NCI-H345 (cell line): ENCODE measurements at places on chromosomes 3 and 15.
A peak's percentile ranks its signal among the peaks of the same experiment; 100 is the strongest.

GRCh38 chr3:53353202-53353601 is 5.9 kb upstream of the DCP1A start:
- DNase-seq, result no peak

DNA sequence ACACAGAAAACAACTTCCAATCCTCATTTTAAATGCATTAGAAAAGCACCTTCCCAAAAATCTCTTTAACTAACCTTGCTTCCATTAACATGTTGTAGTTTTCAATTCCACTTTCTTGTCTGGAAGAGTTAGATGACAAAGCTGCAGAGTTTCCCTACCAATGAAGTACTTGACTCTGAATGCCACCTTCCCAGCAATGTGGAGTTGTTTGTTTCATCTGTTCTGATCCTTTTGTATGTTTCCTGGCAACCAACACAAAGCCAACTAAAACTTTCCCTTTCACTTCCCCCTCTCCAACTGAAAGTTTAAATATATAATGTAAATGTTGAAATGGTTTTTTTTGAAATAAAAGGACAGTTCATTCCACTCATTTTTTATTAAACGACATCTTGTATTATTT is at the start of gene WDR49:
Gene WDR49 (minus strand): TSS at position 183 of the 400 bp plus-strand sequence. CDS start 517 bp downstream, outside the sequence.
- DNase-seq, result peak; percentile 46

DNA sequence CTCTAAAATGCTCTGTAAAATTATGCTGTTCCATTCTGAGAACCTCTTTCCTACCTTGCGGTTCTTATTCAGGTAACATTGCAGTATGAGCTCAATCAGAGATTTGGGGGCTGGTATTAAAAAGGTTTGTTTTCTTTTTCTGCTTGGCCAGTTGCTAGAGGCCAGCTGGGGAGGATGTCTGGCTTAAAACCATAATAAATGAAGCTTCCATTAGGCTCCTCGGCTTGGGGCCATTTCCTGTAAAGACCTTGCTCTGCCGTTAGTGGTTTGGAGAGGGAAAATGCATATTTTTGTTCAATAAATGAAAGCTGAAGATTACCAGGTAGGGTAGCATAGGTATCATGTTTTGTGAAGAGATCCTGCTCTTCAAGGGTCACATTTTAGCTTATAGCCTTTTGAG is 55.2 kb downstream of the MCTP2 start:
- DNase-seq, result no peak

GRCh38 chr3:75180945-75181298 is 483.2 kb upstream of the FRG2C start:
- no peak for DNase-seq

GRCh38 chr3:119413603-119414280 is 49.7 kb downstream of the TMEM39A start:
- DNase-seq, result no peak

DNA sequence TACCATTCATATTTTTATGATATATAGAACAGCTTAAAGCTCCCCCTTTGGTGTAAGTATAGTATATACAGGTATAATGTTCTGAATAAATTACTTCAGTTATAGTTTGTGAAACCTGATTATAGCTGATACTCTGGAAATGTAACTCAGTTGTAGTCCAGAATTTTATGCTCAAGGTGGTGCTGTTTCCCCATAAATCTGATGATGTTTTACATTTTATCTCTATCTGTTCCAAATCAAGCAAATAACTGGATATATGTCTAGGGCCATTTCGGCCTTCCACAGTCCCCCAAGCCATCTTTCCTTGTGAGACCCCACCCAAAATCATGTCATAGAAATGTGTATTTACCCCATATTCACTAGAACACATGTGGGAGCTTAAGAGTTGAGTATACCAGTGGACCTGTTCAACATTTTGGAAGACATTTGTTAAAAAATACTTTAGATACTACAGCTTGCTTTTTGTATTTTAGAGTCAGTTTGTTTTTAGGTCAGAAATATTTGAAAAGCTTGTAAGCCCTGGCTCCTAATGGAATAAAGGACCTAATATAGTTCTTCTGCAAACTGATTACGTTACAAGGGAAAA is 107.1 kb downstream of the ATG7 start:
- peak; percentile 26 for DNase-seq

GRCh38 chr3:171971919-171972514 is 67.4 kb upstream of the FNDC3B start:
- DNase-seq, result no peak

DNA sequence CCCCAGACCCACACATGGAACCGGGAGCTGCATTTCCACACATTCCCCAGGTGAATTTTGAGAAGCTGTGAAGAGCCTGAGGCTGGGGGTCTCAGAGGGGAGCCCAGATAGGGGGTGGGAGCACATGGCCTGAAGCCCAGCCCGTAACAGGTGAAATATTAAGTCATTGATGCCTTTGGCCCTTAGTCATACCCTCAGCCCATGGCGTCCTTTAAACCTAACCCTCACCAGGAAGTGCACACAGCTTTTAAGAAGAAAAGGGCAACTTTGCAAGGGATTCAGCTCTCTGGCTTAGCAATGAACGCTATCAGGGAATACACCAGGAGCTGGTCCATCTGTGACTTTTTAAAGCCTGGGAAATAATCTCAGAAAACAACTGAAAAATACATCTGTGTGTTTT is 40.6 kb downstream of the WNT7A start:
- no peak for DNase-seq

DNA sequence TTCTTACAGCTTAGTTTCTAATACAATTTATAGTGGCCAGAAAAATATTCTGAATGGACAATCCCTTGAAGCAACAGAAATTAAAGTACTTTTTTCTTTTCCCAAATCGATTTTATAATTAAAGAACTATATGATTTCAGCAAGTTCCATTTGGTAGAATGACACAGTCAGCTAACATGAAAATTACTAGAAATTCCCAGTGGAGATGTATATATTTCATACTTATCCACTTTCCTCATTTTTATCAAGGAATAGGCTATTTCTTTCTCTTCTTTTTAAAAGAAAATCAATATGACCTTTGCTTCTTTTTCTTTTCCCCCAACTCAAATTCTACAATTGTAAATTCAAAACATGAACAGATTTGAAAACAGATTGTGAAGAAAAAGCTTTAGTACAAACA is 6.4 kb upstream of the CTNNB1 start:
- DNase-seq, result no peak

GRCh38 chr3:122102191-122102935 is 47.2 kb downstream of the CD86 start:
- no peak for DNase-seq

- no peak for DNase-seq
Observed at GRCh38 chr3:23676093-23676492, 129.7 kb upstream of the UBE2E1 start.

DNA sequence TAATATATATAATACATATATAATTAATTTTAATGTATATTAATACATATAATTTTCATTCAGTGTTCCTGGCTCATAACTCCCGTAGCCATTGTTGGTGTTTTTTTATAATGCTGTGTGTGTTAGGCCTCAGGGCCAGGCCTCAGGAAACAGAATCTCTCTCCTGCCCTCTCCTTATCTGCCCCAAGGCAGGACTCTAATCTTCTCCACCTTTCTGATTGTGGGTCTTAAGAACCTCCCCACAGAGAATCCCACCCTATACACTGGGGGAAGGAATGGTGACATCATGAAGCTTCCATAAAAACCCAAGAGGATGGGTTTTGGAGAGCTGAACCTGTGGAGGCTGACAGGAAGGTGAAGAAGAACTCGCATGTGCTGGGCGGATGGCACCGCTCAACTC is 4.0 kb upstream of the FMN1 start:
- no peak for DNase-seq

DNA sequence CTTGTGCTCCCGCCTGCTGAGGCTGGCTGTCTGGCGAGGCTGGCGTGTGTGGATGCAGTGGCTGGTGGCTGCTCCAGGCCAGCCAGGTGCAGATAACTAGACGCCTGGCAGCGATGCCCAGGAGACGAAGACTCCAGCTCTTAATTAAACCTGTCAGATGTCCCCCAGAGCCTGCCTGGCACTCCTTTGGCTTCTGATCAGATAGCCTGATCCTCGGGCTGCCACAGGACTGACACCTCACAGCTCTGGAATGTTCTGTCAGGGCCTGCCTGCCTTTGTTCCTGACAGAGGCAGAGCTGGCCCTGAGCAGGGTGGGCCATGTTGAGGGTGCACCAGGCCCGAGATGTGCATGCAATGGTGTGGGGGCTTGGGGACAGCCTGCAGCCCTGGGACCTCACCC is 36.5 kb downstream of the PLXNA1 start:
- no peak for DNase-seq

- no peak for DNase-seq
Observed at GRCh38 chr15:64344651-64345294, 11.2 kb downstream of the CSNK1G1 start.

GRCh38 chr3:67481126-67481525 is 173.3 kb downstream of the SUCLG2 start:
- no peak for DNase-seq

DNA sequence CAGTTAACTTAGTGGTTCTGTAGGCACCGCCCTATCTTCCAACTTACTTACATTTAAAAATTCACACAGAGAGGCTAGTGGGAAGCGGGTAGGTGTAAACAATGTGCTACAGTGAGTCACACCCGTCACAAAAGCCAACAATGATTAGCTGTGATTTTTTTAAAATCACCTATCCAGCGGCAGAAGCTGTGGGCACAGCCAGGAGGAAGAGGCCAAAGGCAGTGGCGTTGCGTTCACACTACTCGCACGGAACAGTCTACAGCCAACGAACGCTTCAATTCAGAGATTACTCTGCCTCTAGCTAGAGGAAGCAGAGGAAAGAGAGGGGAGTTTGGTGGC is 2.5 kb upstream of the NLGN1 start:
- no peak for DNase-seq

DNA sequence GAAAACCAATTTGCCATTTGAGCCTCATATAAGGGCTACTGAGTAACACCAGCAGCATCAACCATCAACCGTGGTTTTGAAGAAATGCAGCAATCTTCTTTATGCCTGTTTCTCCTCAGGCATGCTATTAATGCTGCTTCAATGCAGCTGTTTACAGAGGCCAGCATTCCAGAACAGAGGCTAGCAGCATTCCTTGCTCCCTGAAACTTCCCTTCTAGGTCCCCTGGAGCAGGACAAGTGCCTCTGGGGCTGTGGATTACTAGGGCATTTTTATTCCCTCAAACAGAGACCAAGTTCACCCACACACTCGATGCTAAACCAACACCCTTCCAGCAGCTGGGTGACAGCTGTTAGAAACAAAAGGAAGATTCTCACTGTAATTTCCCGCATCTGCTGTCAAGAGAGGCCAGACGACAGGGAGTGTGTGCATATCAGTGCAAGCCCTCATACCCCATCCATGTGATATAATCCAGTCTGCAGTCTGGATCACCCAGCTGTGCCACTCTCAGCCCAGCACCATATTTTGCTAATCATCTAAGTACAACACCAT is 57.5 kb downstream of the HOMER2 start:
- DNase-seq, result no peak

DNA sequence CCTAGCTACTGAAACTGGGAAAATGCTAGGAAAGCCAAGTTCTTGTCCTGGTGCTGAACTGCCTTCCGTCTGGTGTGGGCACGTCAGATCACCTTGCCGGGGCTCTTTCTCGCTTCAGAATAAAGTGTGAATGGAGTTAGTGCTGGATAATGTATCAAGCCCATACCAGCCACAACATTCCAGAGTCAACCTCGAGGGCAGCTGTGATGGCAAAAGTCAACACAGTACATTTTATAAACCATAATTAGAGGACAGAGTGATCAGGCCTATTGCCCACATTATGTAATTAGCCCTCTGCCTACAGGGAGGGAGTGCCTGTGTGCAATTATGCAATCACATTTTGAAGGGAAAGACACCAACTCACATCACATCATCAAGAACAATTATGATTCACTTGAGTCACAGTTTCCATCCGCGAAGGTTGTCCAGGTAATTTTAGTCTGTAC is 165.2 kb downstream of the RORA start:
- no peak for DNase-seq

- DNase-seq, result no peak
Observed at GRCh38 chr3:164890061-164890460, 188.2 kb downstream of the SI start.

DNA sequence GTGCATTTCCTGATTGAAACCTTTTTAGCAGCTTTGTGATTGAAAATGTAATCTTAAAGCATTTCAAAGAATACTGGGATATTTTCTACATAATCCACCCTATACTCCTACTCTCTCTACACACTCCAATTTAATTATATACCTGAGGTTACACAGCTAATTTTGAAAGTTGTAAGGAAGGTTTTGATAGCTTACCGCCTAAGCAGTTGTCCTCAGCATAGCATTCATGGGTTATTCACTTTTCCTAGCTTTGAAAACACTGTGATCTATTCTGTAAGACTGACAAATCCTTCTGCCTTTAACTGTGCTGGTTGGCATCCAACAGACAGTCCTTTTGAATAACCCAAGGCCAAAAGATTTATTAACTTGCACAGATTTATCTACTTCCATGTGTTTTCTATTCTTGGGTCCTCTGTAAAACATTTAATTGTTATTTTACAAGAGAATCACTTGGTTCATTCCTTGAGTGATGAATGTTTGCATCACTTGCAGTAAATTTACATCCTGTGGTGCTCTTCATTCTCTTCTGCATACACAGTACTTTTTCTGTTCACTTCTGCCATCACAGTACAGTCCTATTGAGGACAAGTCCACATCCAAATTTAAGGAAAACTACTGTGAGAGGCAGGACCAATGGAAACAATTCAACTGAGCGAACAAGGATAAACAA is 44.8 kb downstream of the SERPINI1 start:
- peak; percentile 25 for DNase-seq

DNA sequence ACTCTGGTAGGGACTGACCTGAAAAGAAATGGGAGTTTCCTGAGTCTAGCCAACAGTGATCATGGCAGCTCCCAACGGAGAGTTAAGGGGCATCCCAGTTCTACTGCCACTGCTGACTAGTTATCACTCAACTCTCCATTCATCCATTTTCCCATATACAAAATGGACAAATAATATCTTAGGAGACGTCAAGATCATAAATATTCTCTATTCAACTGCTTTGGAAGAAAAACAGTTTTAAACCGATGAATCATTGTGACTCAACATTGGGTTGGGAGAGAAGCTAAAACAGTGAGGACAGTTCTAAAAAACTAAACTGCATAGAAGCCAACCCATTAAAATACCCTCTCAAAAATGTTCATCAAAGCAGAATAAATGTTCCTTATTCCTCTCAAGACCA is 57.6 kb upstream of the CHRM5 start:
- no peak for DNase-seq

DNA sequence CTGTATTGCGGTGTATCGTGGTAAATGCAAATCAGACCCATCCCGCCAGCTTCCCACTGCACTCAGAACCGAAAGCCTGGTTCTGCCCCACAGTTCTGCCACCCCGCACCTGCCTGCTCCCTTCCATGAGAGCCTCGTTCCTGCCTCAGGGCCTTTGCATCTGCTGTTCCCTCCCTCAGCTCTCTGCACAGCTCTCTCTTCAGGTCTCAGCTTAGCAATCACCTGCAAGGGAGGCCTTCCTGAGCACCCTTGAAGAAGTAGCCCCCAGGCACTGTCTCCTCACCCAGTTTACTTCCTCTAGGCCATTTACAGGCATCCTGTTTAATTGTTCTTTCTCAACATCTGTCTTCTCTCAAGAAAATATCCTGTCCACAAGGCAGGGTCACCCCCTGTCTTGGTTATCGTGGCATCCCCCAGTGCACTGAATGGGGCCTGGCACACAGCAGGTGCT is 13.3 kb upstream of the IQSEC1 start:
- DNase-seq, result no peak
